ENCODE measurements at places on chromosomes 12 and 14.
A peak's percentile ranks its signal among the peaks of the same experiment; 100 is the strongest.

DNA sequence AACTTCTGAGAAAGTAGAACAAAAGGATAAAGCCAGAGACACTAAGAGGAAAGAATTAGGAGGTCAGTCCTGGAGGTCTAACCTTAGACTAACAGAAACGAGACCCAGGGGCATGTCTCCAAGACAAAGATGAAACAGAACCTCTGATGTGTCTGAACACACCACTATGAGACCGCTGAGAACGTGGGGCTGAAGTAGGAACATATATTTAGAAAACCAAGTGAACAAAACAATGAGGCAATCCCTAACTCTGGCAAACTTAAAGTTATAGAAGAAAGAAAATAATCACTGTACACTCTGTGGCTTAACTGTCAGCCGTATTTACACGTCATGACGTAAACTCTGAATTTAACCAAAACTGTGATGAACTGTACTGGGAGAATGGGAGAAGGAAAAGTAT is 17.9 kb downstream of the KCTD10 start:
- no peak for DNase-seq

DNA sequence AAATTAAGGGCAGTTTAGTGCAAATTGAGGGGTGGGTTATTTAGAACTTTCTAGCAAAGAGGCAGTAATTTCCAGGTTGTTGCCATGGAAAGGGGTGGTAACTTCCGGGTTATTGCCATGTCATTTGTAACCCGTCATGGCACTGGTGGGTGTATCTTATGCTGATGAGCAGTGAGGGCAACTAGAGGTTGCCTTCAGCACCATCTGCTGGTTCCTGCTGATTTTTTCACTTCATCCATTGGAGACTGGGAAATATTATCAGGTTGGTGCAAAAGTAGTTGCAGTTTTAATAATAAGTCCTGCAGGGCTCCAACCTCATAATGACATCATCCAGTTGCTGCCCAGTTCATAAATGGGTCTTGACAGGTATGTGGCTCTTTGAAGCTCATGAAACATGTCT is 24.4 kb upstream of the SERPINA4 start:
- no peak for DNase-seq

DNA sequence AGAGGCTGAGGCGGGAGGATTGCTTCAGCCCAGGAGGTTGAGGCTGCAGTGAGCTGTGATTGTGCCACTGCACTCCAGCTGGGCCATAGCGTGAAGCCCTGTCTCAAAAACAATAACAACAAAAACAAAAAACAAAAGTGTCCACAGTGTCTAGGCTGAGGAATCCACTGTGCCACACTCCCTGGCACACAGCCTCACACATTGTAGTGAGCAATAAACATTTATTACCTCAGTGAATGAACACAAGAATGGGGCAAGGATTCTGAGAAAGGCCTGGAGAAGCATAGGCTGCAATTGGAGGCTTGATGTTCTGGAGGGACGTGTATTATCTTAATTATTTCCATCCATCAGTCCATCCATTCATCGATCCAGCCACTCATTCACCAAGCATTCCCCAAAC is 17.1 kb upstream of the P2RX7 start:
- no peak for DNase-seq

- DNase-seq = peak; percentile 66
These were observed 90.3 kb downstream of the C12orf75 start for GRCh38 chr12:105420659-105421240.

DNA sequence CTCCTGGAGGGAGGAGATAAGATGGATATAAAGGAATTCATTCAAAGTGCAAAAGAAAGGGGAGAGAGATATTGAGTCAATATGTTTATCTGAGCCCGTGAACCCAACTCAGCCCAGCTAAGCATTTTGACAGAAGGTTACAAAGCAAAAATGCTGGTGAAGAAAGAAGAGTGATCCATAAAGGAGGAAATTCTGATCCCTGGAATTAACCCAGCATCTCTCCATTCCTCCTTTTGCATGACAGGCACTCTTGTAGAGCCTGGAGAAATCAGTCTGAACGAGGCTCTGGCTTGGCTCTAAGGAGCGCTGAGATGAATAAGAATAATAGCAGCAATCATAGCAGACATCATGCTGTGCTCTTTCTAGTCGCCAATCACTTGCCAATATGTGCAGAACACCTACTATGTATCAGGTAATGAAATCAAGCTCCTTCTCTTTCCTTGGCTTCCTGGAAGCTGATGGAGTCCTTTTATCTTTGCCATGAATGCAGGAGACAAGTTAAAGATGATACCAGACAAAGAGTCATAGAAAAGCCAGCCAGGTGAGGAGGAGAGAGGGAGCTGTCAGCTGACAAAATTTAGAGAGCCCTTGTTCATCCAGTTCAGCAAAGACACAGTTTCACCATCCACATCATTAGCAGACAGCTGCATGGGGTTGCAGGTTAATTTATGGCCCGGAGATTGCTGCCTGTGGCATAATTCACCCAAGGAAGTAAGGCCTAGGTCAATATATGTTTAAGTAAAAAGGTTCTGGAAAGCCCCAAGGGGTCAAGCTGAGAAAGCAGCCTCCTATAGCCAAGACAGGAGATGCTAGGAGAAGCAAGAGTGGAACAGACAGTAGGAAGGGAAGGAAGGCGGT is 476.5 kb upstream of the TBX3 start:
- DNase-seq = no peak

- no peak for DNase-seq
These were observed 145.2 kb downstream of the PRIMA1 start for GRCh38 chr14:93643127-93643526.

DNA sequence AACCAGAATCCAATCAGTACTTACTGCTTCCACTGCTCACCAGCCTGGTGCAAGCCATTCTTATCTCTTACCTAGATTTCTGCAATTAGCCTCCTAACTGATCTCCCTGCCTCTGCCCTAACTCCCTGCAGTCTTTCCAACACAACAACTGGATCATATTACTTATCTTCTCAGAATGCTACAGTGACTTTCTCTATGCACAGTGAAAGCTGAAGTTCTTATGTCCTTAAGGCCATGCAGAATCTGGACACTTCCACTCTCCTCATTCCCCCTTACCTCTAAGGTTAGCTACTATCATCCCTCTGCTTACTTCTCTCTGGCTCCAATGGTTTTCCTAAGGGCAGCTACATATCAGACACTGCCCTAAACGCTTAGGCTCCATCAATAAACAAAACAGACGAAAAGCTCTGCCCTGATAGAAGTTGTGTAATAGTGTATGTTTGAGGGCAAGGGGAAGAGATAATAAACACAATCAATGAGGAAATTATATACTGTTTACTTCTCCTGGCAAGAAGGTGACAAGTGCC is 4.0 kb downstream of the KTN1 start:
- DNase-seq = no peak

DNA sequence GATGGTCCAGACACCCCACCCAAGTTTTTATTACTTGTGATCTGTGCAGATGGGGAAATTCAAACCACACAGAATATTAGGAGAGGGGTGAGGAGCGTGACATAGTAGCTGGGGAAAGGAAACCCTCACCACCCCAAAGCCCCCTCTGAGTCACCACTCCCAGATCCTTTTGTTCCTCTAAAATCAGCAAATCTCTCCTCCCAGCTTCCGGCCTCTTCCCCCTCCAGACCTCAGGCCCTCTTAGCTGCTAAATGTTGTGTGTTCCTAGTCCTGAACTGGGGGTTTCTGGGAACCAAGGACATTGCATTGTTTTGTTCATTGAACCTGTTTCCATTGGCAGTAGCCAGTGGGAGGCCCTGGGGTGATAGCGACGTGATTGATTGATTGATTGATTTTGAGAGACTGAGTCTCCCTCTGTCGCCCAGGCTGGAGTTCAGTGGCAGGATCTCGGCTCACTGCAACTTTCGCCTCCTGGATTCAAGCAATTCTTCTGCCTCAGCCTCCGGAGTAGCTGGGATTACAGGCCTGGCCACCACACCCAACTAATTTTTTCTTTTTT is 5.9 kb upstream of the ORAI1 start:
- no peak for DNase-seq

GRCh38 chr14:100851946-100852620 is 26.2 kb downstream of the MEG3 start:
- no peak for DNase-seq

GRCh38 chr14:83126076-83126475 is 1592.4 kb upstream of the SEL1L start:
- no peak for DNase-seq

DNA sequence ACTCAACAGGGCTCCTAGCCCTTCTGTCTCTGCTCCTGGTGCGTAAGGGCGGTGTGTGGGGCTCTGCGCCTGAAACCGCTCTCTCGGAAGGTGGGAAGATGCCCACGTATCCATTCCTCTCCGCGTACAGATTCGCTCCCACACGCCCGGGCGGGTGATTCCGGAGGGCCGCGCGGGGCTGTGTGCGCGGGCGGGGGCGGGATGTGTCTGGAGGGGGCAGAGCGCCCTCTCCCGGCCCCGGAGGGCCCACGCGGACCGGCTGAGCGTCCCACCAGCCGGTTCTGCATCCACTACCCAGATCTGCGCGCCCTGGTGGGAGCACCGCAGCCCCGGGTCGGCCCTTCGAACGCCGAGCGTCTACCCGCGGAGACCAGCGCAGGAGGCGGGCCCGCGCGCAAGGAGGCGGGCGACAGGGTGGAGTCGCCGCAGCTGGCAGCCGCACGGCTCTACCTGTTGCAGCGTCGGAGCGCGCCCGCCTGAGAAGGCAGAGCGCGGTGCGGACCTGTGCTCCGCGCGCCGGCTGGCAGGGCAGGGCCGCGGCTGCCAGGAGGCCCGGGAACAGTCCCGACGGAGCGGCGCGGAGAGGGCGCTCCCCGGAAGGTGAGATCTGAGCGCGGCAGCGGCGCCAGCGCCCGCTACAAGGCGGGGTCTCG is 1.4 kb upstream of the KCNK13 start:
- DNase-seq = peak; percentile 59

DNA sequence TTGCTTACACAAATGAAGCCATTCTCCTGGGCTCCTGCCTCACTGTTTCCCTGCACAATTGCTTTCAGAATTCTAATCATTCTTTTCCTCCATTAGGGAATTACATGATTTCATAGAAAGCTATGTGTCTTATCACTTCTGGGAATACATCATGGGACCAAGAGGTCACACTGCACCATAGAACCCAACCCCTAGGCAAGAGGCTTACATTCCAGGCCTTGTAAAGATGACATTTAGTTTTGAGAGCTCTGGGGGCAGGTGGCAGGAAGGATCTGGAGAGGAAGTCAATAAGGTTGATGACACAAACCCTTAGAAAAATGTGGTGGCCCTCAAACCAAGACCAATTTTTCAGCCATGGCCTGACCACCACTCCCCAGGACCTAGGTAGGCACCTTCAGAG is 57.1 kb downstream of the NUAK1 start:
- no peak for DNase-seq

DNA sequence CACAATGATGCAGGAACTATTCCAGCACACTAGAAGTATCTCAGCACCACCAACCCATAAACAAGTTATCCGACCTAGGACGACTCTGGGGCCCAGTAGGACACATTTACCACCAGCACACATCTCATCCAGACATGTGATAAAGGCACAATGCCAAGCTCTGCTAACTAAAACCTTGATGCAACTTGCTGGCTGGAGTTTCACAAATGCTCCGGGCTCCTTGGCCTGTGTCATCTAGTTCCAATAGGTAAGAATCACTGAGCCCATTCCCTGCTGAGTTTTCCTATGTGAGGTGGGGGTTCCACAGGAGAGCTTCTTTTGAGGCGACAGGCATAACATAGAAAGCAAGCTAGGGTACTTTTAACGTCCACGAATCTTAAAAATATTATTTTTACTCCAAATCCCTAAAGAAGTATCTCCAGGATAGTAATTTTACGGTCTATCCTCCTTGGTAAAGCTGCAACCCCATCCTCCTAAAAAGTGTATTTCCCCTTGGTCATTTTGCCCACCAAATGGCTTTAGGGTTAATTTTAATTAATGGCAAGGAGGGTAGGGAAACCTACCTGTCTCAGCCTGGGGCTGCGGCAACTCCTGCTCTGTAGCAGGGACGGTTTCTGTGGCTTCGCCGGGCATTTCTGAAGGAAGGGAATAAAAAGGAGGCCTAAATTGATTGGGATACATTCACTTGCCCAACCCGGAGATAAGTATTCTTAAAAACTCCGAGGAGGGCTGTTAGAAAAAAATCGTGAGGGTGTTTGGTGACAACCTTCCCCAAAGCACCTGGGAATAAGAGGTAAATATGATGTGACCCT is 1.0 kb downstream of the NACA start:
- DNase-seq = no peak

- no peak for DNase-seq
These were observed 21.4 kb downstream of the ADCY6 start for GRCh38 chr12:48767521-48767920.

- DNase-seq = no peak
These were observed 44.6 kb downstream of the EML1 start for GRCh38 chr14:99837822-99838221.

- DNase-seq = no peak
These were observed 187.7 kb upstream of the TMTC1 start for GRCh38 chr12:29971446-29971845.

DNA sequence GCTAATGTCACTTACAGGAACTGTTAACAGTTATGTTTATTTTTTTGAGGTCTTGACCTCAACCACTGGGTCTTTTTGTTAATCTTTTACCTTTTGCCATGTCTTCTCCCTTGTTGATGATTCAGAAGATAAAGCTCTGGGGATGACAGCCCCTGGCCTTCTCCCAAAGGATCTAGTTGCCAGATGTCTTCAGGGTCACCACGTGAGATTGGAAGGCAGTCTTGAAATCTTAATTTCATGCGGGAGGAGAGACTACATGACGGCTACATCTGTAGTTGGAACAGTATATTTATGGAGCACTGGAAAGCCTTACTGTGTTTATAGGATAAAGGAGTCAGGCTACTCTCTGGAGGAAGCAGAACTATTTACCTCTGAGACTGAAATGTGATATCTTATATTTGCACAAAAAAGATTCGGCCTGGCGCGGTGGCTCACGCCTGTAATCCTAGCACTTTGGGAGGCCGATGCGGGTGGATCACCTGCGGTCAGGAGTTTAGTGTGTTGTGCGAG is 5.6 kb downstream of the MLEC start:
- no peak for DNase-seq

GRCh38 chr12:78096909-78097597 is 266.4 kb downstream of the NAV3 start:
- no peak for DNase-seq

- DNase-seq = no peak
These were observed 6.6 kb downstream of the IL31 start for GRCh38 chr12:122167356-122167925.

DNA sequence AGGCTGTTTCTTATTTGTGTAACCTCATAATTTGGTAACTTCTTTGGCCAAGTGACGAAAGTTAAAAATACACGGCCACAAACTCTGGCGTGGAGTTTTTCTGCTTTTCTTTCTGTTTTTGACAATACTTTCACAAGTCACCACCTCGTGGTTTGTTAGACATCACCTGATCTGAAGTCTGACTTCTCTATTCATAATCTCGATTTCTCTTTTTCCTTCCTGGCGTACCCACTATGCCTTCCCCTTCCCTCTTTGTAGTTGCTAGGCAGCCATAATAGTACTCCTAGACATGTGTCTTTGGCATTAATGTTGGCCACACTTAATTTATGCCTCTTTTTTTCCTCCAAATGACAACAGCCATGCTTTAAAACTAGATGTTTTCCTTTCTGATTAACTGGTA is 97.6 kb downstream of the POLR3B start:
- DNase-seq = no peak
